ENCODE measurements at places on chromosomes 13 and 19. TPM values are rescaled to one million over a fixed set of nuclear protein-coding genes. Genes with fewer than 3 reads are reported as not detected.

Gene FCGBP
- total RNA-seq: 0.93 TPM

- H3K27me3 ChIP-seq: peaks cover 6% of the 10 kb centered on the region
- no peak overlapping the region for H3K27ac ChIP-seq
- H3K4me1 ChIP-seq: no peaks in the 10 kb centered on the region
- H3K4me3 ChIP-seq: no peak overlapping the region
Observed at GRCh38 chr19:40502647-40503319, 36.0 kb downstream of the SPTBN4 start.

GRCh38 chr13:76929320-76929719, 19.0 kb upstream of the ACOD1 start:
- no peak for DNase-seq
- H3K36me3 ChIP-seq: no peaks in the 10 kb centered on the region
- no peak overlapping the region for H3K4me3 ChIP-seq
- no peak overlapping the region for H3K27ac ChIP-seq
- peaks cover 14% of the 10 kb centered on the region for H3K27me3 ChIP-seq

- H3K36me3 ChIP-seq: peaks cover 12% of the 10 kb centered on the region
- no peak for DNase-seq
- no peak overlapping the region for H3K27ac ChIP-seq
- H3K27me3 ChIP-seq: no peaks in the 10 kb centered on the region
- H3K4me3 ChIP-seq: no peak overlapping the region
- peaks cover 26% of the 10 kb centered on the region for H3K4me1 ChIP-seq
Observed at GRCh38 chr13:26325876-26326275, 71.9 kb downstream of the CDK8 start.

DNA sequence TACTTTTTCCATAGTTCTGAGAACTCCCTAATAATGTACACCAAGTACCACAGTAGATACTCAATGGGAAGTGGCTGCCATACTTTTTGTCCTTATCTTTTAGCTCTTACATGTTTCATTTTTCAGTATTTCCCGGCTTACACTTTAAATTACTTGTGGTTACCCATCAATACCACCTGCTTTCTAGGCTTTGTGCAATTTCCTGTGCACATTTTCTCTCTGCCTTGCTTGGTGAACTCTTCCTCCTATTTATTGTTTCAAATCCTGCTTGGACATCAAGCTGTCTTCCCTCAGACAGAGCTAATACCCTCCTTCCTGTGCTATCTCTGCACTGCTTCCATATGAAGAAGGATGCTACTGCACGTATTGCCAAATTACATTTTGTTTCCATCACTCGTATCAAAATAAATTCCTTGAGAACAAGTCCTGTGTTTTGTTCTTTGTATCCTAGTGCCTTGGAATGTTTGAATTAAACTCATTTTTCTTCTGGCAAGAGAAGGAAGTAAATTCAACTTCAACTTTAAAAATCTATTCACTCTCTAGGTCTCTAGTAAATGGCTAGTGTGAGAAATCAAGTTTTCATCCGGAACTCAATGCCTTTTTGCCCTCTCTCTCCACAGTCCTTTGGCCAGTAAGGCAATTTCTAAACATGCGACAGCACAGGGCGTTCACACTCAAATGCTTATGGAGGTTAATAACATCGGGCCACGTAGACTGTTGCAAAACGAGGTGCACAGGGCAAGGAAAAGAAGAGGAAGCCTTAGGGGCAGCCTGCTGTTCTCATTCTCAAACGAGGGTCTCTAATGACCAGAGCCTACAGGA, 5.6 kb downstream of the ZAR1L start:
- H3K27me3 ChIP-seq: peaks cover 2% of the 10 kb centered on the region
- no peak overlapping the region for H3K27ac ChIP-seq
- no peaks in the 10 kb centered on the region for H3K36me3 ChIP-seq
- H3K4me1 ChIP-seq: peaks cover 24% of the 10 kb centered on the region
- no peak overlapping the region for H3K4me3 ChIP-seq

DNA sequence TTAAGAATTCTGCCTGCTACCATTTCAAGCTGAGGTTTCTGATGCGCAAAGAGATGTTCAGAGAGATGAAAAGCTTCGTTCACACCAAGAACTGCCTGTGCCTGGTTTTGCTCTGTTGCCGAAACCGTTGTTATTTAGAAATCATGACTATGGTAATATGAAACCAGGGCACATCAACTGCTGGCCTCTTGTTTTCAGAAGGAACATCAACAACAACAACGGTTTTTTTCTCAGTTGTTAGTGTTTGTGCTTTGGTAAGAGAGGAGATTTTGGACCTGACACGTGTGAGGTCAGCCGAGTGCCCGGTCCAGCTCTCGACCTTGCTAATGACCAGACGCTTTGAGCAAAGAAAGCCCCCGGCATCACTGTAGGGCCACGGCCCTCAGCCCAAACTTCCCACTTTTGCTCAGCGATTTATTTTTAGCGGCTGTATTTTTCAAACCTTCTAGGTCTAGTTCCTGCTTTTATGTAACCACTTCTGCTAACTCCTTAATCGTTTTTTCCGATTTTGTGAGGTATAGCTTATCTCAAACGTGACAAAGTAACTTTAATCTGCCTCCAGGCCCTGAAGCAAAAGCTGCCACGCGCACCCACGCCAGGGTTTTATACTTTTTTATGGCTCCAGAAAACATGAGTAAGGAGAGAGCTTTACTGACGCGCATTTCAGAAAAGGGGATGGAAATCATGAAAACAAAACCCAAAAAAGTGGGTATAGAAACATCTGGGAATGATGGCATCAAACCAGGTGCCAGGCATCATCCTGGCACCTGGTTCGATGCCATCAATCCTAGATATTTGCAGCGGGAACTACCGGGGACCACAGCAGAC, 42.0 kb downstream of the KLF2 start:
- H3K27ac ChIP-seq: no peak overlapping the region
- no peaks in the 10 kb centered on the region for H3K36me3 ChIP-seq
- DNase-seq: peak; percentile 65
- H3K4me3 ChIP-seq: peak overlapping the region; percentile 57
- H3K27me3 ChIP-seq: peaks cover 24% of the 10 kb centered on the region

GRCh38 chr13:91318886-91319285, 28.6 kb upstream of the MIR17HG start:
- H3K4me3 ChIP-seq: no peak overlapping the region
- H3K4me1 ChIP-seq: peaks cover 17% of the 10 kb centered on the region
- H3K27ac ChIP-seq: no peak overlapping the region
- DNase-seq: no peak

- DNase-seq: no peak
- peaks cover 29% of the 10 kb centered on the region for H3K27me3 ChIP-seq
- no peak overlapping the region for H3K27ac ChIP-seq
- no peaks in the 10 kb centered on the region for H3K36me3 ChIP-seq
Observed at GRCh38 chr13:94666065-94666464, 46.3 kb downstream of the SOX21 start.

Gene PGPEP1
- total RNA-seq: 35.5 TPM

DNA sequence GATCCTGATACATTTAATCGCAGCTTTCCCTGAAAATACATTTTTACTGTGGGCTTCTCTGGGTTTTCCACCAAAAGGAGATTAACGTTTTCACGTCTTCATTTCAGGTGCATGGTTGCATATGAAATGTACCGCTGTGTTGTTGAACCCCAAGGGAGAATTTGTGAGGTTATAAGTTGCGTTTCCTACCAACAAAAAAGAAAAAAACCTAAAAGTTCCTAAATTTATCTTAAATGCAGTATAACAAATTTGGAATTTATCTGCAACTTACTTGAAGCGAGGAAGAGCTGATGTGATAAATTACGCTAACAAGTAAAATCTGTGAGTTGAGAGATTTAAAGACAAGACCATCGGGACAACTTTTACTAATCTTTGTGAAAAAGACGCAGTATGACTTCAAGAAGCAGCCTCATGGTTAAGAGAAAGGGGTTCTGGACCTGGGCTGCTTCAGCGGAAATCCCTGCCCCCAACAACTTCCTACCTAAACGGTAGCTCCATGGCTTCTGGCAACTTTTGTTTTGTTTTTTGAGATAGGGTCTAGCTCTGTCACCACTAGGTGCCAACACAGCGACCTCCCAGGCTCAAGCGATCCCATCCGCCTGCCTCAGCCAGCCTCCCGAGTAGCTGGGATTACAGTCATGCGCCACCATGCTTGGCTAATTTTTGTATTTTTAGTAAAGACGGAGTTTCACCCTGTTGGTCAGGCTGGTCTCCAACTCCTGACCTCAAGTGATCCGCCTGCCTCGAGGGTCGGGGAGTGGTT, 958 bp upstream of the OBI1 start:
- H3K4me1 ChIP-seq: peaks cover 49% of the 10 kb centered on the region
- peak overlapping the region; percentile 93 for H3K4me3 ChIP-seq
- peak; percentile 42 for DNase-seq
- H3K36me3 ChIP-seq: peaks cover 12% of the 10 kb centered on the region

Gene ZSCAN4
- total RNA-seq: not detected

GRCh38 chr19:3573162-3573857, 566 bp downstream of the HMG20B start:
- DNase-seq: peak; percentile 56
- H3K4me1 ChIP-seq: peaks cover 11% of the 10 kb centered on the region
- H3K4me3 ChIP-seq: peak overlapping the region; percentile 76
- peak overlapping the region; percentile 78 for H3K27ac ChIP-seq
- H3K36me3 ChIP-seq: peaks cover 10% of the 10 kb centered on the region

Gene EFNB2
- total RNA-seq: 0.14 TPM

Gene APOC4
- total RNA-seq: not detected

Gene INAFM1
- 7.6 TPM for total RNA-seq

- peaks cover 81% of the 10 kb centered on the region for H3K27me3 ChIP-seq
- DNase-seq: no peak
Observed at GRCh38 chr19:39200803-39201115, 3.3 kb downstream of the SYCN start.

DNA sequence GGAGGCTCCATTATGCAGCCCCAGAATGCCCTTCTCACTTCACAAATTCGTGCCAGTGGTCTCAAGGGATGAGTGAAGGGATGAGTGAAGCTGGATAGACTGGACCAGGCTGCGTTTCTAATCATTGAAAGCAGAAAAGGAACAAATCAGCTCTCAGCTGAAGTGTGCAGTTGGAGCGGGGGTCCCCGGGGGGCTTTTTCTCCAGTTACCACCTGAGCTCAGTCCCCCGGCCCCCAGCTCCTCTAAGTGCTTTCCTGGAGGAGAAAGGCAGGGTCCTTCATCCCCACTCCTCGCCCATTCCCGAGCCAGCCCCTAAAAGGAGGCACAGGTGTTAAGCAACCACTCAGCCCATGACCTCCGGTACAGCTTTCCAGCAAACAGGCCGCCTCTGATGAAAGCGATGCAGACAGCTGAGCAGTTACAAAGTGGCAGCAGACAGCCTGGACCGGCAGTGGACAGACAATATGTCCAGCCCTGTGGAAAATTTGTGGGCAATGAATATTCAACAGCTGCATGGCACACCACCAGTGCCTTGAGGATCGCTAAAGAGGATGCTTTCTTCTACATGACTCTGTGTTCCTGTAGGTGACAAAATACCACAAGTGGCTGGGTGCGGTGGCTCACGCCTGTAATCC, 110.7 kb upstream of the UBL3 start:
- no peak overlapping the region for H3K4me3 ChIP-seq
- H3K27ac ChIP-seq: peak overlapping the region; percentile 25
- peaks cover 3% of the 10 kb centered on the region for H3K36me3 ChIP-seq

DNA sequence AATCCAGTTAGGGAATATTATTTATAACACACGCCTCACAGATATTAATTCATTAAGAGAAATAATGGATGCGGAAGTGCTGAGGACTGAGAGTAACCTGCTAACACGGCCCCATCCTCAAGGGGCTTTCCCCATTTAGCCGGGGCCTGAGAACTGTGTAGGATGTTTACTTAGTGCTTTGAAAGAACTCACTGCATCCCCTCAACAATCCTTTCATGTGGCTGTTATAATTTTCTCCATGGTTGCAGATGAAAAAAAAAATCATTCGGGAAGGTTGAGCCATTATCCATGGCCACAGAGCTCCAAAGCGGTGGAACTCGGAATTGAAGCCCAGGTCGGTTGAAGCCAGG, 98.2 kb downstream of the ING1 start:
- peaks cover 4% of the 10 kb centered on the region for H3K4me1 ChIP-seq
- H3K27ac ChIP-seq: no peak overlapping the region
- H3K36me3 ChIP-seq: no peaks in the 10 kb centered on the region
- peaks cover 41% of the 10 kb centered on the region for H3K27me3 ChIP-seq
- no peak for DNase-seq

Gene SYNE4
- 3.2 TPM for total RNA-seq

GRCh38 chr13:28819735-28820098, 422 bp upstream of the MTUS2 start:
- no peak overlapping the region for H3K4me3 ChIP-seq
- DNase-seq: no peak
- peaks cover 47% of the 10 kb centered on the region for H3K27me3 ChIP-seq
- no peak overlapping the region for H3K27ac ChIP-seq

GRCh38 chr19:43518051-43518450, 8.9 kb downstream of the ETHE1 start:
- no peak for DNase-seq
- no peak overlapping the region for H3K27ac ChIP-seq
- peaks cover 17% of the 10 kb centered on the region for H3K36me3 ChIP-seq
- H3K4me3 ChIP-seq: no peak overlapping the region
